NCI-H1930 (cell line): ENCODE measurements at places on chromosomes 4 and X.
A peak's percentile ranks its signal among the peaks of the same experiment; 100 is the strongest.

- DNase-seq, result no peak
Measured at GRCh38 chr4:6365545-6366086, 96.0 kb downstream of the WFS1 start.

DNA sequence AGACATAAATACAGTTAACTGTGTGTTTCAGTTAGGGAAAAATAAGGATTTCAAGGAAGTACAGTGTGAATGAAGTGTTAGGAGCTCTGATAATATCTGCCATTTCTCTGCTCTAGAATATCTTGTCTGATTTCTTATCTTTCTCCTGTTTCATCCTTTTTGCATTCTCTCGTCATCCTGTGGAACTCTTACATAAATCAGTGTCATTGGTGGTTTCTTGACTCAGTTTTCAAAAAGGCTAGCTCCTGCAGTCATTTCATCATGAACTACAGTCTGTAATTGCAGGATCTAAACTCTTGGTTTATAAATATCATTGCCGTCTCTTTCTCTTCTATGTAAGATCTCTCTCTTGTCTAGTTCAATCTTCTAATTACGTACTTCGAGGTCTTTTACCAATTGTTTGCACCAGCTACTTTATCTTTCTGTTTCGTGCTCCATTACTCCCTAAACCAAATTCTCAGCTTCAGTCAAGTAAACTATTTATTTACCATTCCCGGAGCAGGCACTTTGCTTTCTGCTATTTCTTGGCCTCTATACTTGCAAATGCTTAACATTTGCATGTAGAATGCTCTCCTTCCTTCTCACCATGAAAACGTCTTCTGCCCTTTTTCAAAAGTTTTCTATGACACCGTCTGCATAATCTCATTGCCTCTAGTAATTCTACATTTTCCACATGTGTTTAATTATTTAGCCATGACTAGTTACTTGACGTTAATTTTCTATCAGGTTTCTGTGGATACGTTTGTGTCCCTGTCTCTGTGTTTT lies 294.0 kb downstream of the TENM3 start:
- DNase-seq, result no peak

GRCh38 chr4:102564399-102565059 lies 63.4 kb downstream of the NFKB1 start:
- no peak for DNase-seq

GRCh38 chr4:26496207-26496783 lies 6.0 kb upstream of the CCKAR start:
- no peak for DNase-seq

- peak; percentile 25 for DNase-seq
Measured at GRCh38 chr4:103091601-103092223, 7.9 kb downstream of the BDH2 start.

DNA sequence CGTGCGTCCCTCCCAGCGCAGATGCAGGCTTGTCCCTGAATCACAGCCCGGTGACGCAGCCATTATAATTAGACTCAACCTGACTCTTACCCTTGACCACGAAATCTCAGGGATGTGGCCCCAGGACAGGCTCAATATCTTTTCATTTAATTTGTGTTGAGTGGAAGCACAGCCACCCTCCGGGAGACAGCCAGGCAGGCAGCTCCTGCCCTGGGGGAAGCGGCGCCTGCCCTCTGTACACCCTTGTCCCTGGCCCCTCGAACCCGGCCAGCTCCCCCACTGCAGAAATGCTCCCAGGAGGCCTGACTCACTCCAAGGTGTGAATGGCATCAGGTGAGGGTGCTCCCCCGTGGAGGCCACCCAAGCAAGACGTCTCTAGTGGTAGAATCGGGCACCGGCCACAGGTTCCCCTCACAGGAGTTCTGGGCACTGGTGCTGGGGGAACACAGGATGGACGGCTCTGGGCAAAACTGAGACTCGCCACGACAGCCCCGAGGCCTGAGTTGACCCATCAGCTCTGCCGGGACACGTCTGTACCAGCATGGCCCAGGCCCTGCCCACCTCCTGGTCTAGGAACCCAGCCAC lies 2.7 kb downstream of the CPLX1 start:
- no peak for DNase-seq

DNA sequence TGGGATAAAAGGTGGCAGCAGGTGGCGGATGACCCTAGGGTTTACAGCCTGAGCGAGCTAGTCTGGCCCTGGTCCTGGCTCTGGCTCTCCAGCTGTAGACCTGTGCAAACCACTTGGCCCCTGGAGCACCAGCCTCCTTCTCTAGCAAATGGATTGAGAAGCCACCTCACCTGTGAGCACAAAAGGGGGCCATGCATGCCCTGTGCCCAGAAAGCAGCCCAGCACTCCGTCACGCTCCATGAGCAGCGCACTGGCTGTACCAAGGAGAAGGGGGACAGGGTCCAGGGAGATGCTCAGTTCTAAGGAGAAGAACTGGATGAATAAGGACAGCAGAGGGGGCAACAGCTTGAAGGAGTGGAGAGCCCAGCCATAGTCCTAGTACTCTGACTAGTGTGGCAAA lies 46.9 kb upstream of the C4orf50 start:
- DNase-seq, result no peak

GRCh38 chr4:8173492-8174242 lies 15.1 kb upstream of the ABLIM2 start:
- DNase-seq, result no peak

DNA sequence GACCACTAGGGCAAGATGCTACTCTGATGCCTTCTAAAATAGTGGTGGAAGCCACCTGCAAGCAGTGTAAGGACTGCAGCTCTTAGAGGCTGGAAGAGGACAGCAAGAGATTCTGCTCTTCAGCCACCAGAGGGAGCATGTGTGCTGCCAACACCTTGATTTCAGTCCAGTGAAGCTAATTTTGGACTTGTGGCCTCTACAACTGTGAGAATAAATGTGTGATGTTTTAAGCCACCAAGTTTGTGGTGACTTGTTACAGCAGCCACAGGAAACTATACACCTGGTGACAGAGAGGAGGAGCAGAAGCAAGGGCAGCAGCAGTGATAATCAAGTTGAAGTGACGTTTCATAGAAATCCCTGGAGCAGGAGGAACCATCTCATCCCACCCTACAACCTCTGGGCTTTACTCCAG lies 55.9 kb downstream of the FGFBP1 start:
- DNase-seq, result peak; percentile 11

DNA sequence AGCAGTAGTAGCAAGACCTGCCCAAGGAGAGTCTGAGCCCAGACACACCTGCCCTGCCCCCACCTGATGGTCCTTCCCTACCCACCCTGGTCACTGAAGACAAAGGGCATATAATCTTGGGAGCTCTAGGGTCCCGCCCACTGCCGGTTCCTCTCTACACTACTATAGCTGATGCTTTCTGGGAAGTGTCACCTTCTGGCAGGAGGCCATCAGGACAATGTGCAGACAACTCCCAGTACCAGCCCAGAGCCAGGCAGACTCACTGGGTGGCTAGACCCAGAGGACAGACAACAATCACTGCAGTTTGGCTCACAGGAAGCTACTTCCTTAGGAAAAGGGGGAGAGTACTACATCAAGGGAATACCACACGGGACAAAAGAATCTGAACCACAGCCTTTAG lies 312.7 kb downstream of the SPRY1 start:
- DNase-seq, result no peak

DNA sequence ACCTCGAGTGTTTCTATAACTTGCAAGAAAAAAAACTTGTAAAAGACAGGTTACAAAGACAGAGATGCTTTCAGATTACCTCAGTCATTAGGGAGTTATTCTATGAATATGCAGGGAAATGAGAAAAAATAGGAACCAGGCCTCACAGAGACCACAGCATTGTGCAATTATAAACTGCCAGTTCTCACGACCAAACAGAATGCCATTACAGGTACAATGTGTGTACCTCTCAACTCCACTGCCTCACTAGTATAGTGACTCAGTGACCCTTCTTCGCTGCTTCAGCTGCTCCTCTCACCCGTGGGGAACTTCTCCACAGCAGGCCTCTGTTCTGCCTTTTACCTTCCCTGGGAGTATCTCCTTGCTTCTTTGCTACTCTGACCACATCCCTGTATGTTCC lies 2.3 kb upstream of the HTATSF1 start:
- no peak for DNase-seq

DNA sequence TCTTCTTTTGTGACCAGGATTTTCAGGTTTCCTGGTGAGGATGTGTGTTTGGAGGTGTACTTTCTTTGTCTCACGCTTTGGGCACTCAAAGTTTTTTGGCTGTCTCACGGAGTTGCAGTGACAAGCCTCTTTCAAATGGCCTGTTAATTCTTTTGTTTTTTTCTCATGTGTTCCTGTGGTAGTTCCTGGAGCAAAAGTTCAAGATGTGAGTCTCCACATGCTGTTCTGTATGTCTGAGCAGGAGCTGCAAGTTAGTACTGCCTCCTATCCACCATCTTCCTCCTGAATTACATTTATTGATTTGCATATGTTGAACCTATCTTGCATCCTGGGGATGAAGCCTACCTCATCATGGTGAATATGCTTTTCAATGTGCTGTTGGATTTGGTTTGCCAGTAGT lies 118.5 kb downstream of the VSIG4 start:
- DNase-seq, result no peak

DNA sequence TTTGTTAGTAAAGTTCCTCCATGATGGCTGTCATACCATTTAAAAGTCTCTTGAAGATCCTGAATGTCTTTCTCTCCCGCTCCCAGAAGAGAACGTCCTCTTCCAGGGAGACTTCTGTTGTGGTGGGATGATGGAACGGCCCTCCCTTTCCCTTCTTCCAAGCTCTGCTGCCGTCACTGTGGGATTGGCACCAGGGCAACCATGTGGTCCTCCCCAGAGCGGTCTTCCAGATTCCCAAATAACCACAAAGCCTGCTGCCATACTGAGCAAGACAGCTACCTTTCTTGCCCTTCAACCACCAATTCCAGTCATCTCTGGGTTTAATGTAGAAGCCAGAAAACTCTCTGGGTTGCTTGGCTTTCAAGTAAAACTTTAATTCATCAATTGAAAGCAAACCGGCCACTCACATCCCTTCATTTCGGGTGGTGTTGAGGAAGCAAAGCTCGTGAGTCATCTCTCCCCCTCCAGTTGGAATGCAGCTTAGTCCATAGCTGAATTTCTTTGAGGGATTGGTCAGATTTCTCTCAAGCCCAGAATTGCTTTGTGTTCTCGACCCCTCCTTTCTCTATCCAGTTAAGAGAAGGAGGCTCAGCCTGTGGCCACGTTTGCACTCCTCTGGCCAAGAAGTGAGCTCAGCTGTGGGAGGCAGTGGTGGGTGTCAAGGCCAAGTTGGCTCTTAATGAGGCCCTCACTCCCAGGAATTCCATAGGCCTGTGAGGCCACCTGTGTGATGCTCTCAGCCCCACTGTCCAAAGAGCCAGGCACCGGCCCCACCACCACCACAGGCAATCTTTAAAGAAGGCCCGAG lies 36.9 kb downstream of the FHDC1 start:
- no peak for DNase-seq

DNA sequence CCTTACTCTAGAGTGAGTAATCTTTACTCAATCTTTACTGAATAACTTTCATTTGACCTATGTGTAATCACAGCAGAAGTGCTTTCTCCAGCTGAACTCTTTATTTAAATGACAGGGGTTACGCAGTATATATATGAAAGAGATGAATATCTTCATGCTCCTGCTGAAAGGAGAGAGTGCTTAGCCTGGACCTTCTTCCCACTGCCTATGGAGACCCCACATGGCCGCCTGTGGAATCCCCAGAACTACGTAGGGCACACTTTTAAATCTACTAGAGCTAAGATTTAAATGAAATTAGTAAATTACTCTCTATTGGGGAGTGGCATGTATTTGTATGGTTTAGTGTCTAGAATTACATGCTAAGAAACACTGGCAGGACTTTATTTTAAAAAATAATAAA lies 391.2 kb downstream of the ANKRD50 start:
- DNase-seq, result no peak

DNA sequence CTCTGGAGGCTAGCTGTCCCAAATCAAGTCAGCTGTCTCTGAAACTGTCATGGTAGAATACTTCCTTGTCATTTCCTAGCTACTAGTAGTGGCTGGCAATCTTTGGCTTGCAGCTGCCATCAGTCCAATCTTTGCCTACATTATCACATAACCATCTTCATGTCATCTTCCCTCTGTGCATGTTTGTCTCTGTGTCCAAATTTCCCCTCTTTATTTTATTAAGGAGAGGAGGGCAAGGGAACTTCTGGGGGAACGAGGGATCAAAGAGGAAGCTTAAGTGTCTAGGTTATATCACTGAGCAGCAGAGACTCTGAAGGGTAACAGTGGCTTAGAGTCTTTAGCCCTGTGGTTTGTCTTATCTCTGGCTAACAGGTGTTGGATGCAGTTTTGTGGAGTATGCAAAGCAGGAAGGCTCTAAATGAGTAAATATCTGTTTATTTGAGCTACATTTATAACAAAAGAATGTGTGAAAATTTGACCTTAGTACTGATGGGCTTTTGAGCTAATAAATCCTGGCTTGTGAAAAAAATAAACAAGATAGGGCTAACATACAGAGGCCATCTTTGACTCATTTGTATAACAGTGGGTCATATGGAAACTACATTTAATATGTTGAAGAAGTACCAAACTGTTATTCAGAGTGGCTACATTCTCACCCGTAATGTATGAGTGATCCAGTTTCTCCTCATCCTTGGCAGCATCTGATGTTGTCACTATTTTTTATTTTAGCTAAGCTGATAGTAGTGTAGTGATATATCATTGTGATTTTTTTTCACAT lies 49.4 kb upstream of the ENOX2 start:
- DNase-seq, result no peak

DNA sequence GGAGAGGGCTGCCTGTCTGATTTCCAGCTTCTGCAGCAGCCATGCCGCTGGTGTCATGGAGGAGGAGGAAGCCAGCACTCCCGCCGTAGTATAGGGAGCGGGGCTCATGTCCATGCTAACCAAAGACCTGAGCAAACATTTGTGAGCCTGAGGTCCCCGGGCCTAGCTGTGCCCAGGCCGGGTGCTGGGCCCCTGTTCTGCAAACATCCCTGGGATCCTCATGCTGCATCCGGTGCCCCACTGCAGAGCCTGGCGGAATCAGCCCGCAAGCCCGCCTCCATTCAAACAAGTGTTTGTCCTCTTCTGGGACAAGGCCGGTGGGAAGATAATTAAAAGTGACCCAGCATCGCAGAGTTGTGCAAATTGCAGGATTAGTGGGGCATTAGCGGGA lies 106.3 kb downstream of the SORCS2 start:
- no peak for DNase-seq

DNA sequence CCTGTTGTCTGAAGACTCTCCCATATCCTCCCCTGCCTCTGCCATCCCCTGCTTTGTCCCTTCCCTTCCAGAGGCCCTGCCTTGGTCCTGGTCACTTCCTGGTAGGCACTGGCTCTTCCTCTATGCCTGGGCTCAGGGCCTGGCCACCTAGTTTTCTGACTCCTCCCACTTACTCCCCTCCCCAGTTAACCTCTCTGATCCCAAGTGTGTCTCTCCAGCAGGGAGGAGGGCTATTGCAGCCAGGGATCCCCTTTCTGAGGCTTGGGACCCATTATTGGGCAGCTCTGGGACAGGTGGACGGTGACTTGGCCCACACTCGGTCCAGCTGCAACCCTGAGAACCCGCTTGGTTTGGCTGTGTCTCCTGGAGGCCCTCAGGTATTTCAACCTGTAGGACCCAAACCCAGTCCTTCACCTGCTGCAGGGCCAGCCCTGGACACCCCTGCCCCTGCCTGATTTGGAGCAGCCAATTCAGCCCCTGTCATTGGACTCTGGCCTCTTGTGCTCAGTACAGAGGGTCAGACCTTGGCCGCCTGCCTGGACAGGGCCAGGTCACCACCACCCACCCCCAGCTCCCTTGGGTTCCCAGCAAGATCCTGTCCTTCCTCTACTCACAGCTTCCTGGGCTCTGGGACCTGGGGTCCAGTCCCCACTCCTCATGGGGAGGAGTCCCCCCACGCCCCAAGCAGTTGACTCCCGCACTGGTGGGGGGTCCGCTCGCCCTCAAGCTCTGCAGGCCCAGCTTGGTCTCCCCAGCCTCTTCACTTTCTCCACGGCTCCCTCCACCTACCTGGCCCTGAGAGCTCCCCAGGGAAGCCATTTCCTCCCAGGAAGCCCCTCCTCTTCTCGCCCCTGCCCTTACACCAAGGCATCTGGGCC lies 1.1 kb upstream of the SH3BP2 start:
- DNase-seq, result no peak
